ENCODE measurements at places on chromosomes 6 and 20.

- DNase-seq, result no peak
Measured at GRCh38 chr6:161198783-161199460, 74.9 kb downstream of the AGPAT4 start.

DNA sequence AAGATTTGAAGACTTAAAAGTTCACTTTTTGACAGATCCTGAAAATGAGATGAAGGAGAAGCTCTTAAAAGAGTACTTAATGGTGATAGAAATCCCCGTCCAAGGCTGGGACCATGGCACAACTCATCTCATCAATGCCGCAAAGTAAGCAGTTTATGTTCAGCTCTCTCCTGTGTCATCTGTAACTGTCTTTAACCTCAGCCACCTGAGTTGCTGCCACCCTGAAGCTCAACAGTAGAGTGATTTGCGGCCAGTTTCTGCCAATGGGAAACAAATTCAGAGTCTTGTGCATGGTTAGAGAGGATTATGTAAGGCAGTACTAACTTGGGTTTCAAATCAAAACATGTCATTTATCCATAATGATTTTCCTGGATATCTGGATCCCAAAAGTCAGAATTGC lies 10.1 kb downstream of the TNFAIP3 start:
- no peak for DNase-seq

GRCh38 chr20:24767623-24768100 lies 181.4 kb upstream of the CST7 start:
- DNase-seq, result no peak

GRCh38 chr20:37526839-37527637 lies 638 bp downstream of the BLCAP start:
- no peak for DNase-seq

DNA sequence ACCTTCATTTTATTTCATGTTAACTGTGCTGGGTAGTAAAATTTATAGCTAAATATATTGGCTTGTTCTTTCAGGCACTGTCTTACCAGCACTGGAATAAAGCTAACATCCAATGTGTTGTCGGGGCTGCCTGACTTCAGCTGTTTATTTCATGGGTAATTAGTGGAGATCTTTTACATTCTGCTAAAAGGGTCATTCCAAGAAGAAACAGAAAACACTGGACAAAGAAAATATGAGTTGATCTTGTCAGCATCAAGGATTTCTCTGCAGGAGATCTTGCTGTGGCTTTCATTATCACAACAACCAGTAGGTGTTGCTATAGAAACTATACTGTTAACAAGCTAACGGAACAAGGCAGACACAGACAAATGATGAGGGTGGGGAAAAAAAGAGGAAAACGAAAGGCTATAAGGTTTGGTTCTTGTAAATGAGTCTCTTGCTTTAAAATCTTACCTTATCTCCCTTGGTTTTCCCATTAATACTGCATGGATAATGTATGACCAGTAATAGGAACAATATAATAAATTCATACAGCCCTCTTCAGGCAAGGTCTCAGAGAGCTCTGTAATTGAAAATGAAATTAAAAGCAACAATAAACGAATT lies 206.8 kb downstream of the SIM1 start:
- no peak for DNase-seq

- no peak for DNase-seq
Measured at GRCh38 chr6:6393069-6393529, 72.6 kb upstream of the F13A1 start.

GRCh38 chr20:63138855-63139341 lies 77.0 kb downstream of the YTHDF1 start:
- no peak for DNase-seq

- no peak for DNase-seq
Measured at GRCh38 chr6:85460921-85461797, 11.3 kb downstream of the NT5E start.

DNA sequence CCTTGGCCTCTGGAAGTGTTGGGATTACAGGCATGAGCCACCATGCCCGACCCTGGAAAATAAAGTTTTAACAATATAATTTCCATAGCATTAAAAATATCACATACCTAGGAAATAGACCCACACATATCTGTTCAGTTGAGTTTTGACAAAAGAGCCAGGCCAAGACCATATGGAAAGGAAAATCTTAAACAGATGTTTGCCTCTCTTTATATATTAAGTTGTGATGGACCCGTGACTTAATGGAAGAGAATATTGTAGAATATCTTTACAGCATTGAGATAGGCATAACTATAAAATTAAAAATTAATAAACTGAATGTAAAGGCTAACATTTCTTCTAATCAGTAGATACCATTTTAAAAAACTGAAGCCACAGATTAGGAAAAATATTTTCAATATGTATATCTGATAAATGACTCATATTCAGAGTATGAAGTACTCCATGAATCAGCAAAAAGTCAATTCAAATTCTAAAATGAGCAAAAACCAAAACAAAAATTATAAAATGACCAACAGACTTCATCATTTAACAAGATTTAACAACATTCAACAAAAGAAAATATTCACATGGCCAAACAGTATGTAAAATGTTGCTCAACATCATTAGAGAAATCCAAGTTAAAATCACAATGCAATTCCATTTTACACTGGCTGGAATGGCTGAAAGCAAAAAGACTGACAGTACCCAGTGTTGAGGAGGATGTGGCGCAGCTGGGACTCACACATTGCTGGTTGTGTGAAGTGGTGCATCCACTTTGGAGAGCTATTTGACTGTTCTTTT lies 43.3 kb downstream of the GTF2H5 start:
- DNase-seq, result no peak

DNA sequence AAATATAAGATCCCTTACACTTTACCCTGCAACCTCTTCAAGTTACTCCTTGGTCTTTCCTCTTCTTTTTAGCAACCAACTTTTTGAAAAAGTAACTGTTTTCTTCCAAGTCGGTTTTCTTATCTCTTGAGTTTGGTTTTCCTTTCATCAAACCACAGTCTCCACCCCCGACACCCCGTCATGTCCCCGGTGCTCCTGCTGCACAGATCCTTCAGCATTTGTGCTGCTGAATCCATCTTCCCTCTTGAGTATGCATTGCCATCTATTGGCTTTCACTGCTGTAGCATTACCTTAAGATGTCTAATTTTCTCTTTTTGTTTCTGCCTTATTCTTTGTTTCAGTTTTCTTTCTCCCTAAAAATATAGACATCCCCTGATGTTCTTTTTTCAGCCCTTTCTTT lies 11.9 kb upstream of the TNFRSF21 start:
- DNase-seq, result no peak

- DNase-seq, result no peak
Measured at GRCh38 chr20:21941941-21942805, 236.7 kb downstream of the PAX1 start.

- no peak for DNase-seq
Measured at GRCh38 chr6:1215023-1215422, 96.9 kb upstream of the FOXQ1 start.

GRCh38 chr6:28615955-28616747 lies 90.5 kb downstream of the GPX5 start:
- no peak for DNase-seq

GRCh38 chr20:44598423-44599305 lies 16.3 kb downstream of the PKIG start:
- DNase-seq, result no peak

- DNase-seq, result no peak
Measured at GRCh38 chr6:80022803-80023202, 18.4 kb downstream of the TTK start.

GRCh38 chr6:166304106-166304505 lies 4.1 kb downstream of the PRR18 start:
- DNase-seq, result no peak

- peak; percentile 15 for DNase-seq
Measured at GRCh38 chr6:220721-221475, 71.4 kb upstream of the DUSP22 start.

- DNase-seq, result peak; percentile 29
Measured at GRCh38 chr6:157867155-157867559, 44.1 kb downstream of the SNX9 start.

- DNase-seq, result no peak
Measured at GRCh38 chr20:48995589-48995988, 50.5 kb upstream of the CSE1L start.

- DNase-seq, result no peak
Measured at GRCh38 chr6:45614488-45615285, 237.0 kb upstream of the SUPT3H start.

- DNase-seq, result no peak
Measured at GRCh38 chr6:9831783-9832182, 583.1 kb downstream of the TFAP2A start.

- DNase-seq, result no peak
Measured at GRCh38 chr20:16052456-16052855, 520.8 kb downstream of the KIF16B start.

DNA sequence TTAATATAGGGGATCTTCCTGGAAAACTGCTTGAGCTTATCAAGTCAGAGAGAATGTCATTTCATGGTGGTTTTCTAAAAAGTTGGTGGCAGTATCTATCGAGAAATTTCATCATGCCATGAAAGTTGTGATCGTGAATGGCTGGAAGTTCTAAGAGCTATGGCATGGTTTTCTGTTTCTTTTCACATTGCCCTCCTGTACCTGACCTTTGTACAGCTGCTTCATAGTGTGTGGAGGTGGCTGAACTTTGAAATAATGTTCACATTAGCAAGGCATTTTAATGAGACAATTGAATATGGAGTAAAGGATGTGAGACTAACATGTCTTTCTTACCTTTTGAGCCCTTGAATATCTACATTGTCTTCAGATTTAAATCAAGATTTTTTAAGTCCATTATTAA lies 278.2 kb upstream of the ID4 start:
- no peak for DNase-seq

DNA sequence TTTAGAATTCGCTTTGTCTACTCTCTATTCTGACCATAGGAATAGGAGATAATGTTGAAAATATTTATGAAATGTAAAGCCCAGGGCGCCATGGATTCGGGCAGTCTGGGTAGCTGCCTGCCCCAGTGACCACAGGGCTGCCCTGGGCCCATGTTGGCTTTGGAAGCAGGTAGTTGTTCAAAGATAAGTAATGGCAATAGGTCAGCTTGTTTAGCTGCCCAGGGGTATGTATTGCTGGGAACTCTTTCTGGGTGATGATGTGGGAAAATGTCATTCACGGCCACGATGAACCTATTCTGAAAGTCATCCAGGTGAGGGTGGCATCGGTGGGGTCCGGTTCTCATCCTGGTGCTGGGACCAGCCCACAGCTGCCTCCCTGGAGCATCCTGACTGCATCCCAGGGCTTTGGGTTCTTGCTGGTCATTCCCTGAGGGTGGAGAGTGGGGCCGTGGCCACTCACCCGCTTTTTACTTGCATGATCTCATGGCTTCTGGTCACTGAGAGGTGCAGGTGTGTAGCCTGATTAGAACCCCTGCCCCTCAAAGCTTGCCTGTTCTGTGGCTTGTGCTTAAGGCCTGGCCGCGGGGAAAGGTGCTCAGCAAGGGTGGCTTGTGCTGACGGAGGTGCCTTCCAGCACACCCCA lies 102.8 kb downstream of the ERMARD start:
- no peak for DNase-seq

DNA sequence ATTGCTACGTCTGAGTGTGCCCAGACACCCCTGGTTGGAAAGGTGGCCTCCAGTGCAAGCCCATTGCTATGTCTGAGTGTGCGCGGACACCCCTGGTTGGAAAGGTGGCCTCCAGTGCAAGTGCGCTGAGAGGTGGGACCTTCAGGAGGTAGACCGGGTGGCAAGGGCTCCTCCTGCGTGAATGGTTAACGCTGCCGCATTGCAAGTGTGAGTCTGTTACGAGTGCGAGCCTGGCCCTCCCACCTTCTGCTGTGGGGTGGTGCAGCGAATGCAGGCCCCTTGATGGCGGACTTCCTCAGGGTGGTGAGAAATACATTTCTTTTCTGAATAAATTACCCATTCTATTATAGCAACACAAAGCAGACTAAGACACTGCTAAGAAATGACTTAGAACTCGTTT lies 208.8 kb downstream of the DLL1 start:
- DNase-seq, result no peak

DNA sequence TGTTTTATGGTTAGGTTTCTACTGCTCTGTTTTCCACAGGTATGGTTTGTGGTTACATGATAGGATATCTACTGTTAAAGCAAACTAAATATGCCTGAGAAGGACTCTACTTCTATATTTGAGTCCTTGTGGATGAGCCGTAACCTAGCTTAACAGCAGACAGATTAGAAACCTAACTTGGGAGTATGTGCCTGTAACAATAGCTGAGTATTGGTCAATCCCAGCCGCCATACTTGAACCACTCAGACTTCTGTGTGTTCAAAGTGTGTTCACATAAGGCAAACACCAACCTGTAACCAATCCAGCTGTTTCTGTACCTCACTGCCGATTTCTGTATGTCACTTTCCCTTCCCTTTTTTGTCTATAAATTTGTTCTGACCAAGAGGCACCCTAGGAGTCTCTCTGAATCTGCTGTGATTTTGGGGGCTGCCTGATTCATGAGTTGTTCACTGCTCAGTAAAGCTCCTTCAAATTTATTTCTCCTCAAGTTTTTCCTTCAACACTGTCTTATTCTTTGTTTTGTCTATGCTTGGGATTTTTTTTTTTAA lies 37.1 kb downstream of the PHF3 start:
- DNase-seq, result no peak

DNA sequence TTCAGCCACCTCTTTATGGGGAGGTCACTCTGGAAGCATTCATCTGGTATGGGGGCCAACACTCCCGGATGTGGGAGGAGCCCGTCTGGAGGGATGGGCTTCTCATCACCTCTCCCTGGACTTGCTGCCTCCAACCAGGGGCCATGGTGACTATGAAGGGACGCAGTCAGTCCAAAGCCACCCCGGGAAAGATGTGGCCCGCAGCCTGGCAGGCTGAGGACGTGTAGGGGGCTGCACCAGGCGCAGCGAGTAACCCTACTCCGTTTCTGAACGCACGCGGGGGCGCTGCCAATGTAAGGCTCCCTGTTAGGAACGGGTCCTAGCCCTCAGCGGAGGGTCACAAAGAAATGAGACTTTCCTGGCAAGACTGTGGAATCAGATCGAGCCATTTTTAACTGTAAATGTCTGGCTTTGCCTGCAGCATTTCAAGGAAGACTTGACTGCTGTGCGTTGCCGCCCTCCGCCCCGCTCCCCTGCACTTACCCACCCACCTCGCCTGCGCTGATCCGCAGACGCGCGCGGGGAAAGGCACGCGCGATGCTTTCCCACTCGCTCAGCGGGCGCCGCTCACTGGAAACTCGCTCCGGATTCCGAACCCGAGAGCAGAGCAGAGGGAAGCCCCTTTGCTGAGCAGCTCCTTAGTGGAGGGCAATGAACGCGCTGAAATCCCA lies 55.1 kb downstream of the IL20RA start:
- DNase-seq, result no peak

GRCh38 chr6:32627831-32628230 lies 9.4 kb upstream of the HLA-DQA1 start:
- no peak for DNase-seq

GRCh38 chr6:134146268-134147033 lies 94.0 kb upstream of the SLC2A12 start:
- no peak for DNase-seq

- DNase-seq, result no peak
Measured at GRCh38 chr6:168634541-168635328, 193.8 kb downstream of the SMOC2 start.
